IMR-90 (cell line): ENCODE measurements at places on chromosomes 7 and 10. TPM values are rescaled to one million over a fixed set of nuclear protein-coding genes. Genes with fewer than 3 reads are reported as not detected.

The FRA10AC1 gene
- 4.9 and 7.7 TPM in 2 replicates for polyA plus RNA-seq

- no peak for DNase-seq
These were observed 21.6 kb upstream of the UPP1 start for GRCh38 chr7:48067475-48067874.

DNA sequence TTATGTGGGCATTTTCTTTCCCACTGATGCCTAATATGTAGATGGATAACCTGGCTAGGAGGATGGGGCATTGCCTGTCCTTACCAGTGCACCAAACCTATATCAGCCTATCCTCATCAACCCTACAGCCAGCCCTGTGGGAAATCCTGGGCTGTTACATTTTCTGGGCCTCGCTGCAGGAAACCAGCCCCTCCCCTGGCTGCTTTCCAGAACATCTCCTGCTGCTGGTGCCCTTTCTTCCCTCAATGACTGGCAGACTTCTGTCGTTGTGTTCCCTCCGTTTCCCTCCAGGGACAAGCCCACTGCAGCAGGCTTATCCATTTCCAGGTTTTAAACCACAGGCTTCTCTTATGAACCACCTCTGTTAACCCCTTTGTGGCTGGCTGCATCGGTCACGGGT lies 486.1 kb upstream of the COBL start:
- DNase-seq, result no peak

- no peak for DNase-seq
These were observed 335.9 kb downstream of the XPNPEP1 start for GRCh38 chr10:109587366-109587765.

- DNase-seq, result no peak
These were observed 76.4 kb downstream of the LYZL2 start for GRCh38 chr10:30553018-30553625.

The ASB10 gene
- polyA plus RNA-seq, result not detected in 2 replicates

The PTF1A gene
- polyA plus RNA-seq, result not detected in 2 replicates

DNA sequence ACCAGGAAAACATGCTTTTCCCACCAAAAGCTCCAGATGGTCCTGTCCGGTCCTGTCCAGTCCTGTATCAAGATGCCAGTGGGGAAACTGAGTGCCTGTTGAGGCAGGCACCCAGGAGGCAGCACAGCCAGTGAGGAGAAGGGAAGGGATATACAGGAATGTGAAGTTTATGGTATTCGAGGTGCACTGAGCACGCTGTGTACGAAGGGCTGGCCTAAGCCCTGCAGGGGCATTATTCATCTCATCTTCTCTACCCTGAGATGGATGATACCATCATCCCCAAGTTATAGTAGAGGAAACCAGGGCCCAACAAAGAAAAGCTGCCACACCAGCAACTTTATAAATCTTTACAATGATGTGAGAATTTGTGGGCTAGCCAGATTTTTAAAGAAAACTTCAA lies 23.4 kb upstream of the FXYD4 start:
- DNase-seq, result no peak

DNA sequence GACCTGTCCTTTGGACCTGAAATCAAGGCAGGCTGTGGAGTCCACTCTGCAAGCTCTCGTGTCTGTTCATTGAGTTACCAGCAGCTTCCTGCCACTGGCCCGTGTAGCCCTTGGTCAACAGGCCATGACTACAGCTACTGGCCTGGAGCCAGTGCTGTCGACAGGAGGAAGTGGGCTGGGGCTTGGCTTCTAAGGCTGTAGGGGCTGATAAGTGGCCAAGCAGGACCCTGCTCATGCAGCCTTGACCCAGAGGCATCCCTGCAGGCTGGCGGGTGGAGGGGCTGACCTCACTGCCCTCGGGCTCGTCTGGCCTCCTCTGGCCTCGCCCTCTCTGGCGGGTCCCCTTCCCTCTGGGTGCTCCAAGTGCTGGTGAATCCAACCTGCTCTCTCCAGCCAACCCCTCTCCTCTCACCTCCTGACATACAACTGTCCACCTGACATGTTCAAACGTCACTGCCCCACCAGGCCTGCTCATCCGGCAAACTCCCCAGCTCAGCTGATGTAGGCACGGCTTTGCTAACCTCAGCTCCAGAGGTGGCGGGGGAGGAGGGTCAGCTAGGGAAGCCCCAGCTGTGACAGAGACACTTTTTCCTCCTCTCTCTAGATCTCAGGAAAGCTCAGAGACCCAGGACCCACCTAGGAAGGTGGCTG lies 188.6 kb upstream of the LYZL2 start:
- DNase-seq, result peak; percentile 58

GRCh38 chr7:44884621-44885393 lies 523 bp downstream of the PURB start:
- DNase-seq, result peak; percentile 67

DNA sequence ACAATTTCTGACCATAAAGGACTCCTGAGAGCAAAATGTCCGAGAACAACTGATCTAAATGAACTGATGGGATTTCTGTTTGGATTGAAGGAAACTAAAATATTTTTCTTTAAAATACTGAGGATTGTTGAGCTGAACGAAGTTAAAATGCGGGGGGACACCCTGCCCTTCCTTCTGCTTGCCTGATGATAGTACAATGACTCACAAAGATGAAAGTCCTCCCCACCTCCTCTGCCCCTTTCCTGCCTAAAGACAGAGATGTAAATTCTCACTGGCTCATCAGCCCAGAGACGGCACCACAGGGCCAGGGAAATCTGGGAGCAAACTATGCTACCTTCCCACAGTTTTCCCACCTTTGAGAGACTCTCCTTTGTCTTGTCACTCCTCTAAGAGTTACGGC lies 180.6 kb downstream of the PHTF2 start:
- DNase-seq, result peak; percentile 73

DNA sequence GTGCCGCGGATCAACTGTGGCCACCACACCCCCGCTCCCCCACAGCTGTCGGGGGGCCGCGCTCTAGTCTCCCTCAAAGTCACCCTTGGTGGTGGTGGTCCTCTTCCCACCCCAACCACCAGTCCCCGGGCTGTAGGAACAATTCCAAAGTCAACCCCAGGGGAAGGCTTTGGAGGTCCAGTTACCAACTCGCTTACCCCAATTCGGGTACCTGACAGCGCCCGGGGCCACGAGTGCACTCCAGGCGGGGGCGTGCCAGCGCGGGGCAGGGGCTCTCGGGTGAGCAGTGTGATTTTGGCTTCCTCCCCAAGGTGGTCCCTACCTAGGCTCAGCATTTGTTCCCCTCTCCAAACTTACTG lies 584 bp upstream of the ZMIZ1 start:
- DNase-seq, result no peak

GRCh38 chr10:16857419-16857818 lies 40.2 kb upstream of the RSU1 start:
- no peak for DNase-seq

The CYP26C1 gene
- polyA plus RNA-seq, result 0.01 and 0.02 TPM in 2 replicates

The CRHR2 gene
- not detected in 2 replicates for polyA plus RNA-seq

DNA sequence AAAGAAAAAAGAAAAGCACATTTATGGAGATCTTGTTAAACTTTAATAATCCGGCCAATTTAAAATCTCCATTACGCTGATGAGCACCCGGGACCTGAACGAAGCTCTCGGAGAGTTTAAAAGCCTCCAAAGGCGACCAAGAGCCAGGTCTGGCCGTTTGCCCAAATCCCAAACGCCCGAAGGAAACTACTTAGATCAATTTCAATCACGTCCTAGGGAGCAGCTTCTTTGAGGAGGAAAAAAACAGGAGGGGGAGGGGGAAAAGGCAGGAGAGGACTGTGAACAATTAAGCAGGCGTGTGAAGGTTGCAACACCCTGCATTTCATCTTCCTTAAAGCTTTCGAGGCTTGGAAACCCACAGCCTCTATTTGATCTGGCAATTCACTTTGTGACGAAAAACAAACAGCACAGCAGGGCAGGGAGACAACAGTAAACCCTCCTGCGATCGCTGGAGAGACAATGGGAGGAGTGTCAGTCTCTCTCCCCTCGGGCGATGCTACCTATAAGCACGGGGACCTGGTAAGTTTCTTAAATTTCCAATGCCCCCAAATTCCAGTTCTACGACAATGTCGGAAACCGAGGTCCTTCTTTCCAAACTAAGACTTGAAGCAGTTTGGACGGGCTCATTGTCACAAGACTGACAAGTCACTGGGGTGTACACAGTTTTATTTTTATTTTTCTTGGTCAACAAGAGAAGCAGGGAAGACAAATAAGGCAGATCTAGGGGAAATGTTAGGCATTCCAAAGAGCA lies 1.2 kb downstream of the KLF6 start:
- peak; percentile 61 for DNase-seq

DNA sequence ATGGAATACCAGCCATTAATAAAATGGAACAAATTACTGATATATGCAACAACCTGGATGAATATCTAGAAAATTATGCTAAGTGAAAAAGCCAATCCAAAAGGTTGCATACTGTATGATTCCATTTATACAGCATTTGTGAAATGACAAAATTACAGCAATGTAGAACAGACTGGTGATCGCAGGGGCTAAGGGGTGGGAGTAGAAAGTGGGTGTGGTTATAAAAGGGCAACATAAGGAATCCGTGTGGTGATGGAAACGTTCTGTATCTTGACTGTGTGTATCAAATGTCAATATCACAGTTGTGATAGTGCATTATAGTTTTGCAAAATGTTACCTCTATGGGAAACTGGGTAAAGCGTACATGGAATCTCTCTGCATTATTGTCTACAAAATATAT lies 15.0 kb downstream of the CEP41 start:
- no peak for DNase-seq

The MYPN gene
- polyA plus RNA-seq, result 7.8 and 8.1 TPM in 2 replicates

The CEP55 gene
- polyA plus RNA-seq, result 13.8 and 15.7 TPM in 2 replicates

DNA sequence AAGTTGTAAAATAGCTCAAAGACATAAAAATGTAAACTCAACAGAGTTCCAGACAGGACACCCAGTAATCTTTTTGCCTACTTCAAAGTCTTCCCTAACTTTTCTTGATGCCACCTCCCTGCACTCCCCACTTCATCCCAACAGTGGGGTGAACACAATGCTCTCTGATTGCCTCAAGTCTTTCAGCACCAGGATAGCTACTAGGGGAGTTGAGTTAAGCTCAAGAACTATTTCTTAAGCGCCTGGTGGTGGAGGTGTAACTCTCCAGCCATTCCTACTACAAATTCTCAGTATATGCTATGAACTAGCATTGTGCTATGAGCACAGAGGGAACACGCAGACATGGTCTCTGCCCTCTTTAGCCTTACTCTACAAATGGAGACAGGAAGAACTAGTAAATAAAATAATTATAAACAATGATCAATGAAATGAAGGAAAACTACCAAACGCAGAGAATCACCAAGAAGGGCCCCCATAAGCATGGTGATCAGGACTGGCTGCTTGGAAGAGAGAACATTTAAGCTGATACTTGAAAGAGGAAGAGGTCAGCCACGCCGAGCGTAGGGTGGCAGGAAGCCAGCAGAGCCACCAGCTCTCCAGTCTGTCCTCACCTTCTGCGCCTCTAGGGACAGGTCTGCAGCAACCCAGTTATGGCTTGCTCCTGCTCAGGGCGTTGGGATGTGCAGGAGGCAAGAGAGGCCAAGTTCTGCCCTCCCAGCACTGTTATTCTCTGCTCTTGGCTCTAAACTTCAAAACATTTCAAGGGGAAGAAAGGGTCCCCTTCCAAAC lies 16.7 kb upstream of the FRA10AC1 start:
- DNase-seq, result no peak

DNA sequence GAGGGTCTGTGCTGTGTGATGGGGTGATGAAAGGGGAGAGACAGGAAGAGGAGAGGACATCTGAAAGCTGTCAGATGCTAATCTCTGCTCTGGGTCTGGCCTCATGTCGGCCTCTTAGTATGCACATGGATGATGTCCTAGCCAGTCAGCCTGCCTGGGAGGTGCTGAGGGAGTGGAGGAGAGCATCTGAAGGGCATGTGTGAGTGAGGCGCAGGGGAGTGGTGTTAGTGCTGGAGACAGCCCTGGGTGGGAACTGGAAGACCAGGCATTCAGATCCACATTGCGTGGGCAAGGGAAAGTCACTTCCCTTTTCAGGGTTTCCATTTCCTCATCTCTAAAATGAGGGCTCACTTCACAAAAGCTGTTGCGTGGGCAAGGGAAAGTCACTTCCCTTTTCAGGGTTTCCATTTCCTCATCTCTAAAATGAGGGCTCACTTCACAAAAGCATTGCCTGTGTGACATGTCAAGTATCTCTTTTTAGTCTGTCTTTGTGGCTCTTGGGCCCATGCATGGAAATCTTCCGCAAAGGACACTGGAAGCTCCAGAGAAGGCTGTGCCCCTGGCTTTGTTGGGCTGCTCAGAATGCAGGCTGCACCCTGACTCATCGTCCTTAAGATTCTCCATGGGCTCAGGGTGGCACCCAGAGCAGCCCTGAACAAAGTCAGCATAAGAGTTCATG lies 10.0 kb downstream of the SFTPD start:
- DNase-seq, result no peak

DNA sequence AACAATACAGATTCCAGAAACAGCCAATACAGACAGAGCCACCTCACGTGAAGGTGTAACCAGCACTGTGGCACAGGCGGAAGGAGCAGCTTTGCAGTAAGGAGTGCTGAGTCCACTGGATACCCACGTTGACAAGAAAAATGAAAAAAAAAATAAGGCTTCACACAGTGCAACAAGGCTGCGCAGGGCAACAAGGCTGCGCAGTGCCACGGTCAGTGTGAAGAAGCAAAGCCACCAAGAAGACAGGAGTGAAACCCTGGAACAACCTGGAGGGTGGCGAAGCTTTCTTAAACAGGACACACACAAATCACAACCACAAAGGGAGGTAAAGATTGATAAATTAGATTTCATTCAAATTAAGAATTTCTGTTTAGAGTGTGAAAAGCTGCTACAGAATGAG lies 204.0 kb downstream of the MAD1L1 start:
- DNase-seq, result no peak

GRCh38 chr7:140159497-140159896 lies 17.3 kb downstream of the KDM7A start:
- DNase-seq, result peak; percentile 38

DNA sequence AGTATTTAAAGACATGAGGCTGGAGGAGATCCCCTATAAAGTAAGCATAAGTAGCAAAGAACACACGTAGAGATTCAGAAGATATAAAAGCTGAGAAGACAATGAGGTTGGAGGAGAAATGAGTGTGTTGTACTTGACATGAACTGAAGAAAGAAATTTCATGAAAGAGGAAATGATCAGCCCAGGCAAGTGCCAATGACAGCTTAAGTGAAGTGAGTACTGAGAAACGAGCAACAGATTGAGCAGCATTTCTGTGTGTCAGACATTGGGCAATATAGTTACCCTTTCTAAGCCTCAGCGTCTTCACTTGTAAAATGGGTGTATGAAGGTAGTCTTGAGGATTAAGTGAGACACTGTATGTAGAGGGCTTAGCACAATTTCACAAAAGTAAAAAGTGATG lies 4.8 kb upstream of the LIPA start:
- no peak for DNase-seq
